Activated CD8-positive, alpha-beta memory T cell treated with anti-CD3 and anti-CD28 coated beads for 4 hours (primary cell): ENCODE measurements at places on chromosomes 5 and 9.

- DNase-seq, result no peak
Observed at GRCh38 chr5:2892466-2893000, 141.1 kb upstream of the IRX2 start.

- DNase-seq, result no peak
Observed at GRCh38 chr9:73583576-73583975, 431.9 kb downstream of the ANXA1 start.

DNA sequence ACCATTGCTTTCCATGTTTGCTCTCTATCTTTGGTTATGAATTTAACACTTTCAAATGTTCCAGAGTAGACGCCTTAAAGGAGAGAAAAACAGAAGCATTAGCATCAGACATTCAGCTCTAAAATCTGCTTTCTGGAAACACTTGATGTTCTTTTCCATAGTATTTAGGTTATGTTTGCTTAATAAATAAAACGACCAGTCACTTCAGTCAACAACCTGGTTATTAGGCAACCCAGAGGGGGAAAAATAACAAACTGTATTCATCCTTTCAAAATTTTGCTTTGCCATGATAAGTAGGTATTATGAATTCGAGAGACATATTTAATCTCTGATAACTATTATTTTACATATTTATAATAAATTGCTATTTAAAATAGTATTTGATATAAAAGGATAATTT lies 1044.7 kb downstream of the CDH9 start:
- DNase-seq, result no peak

GRCh38 chr9:16485575-16486321 lies 384.7 kb downstream of the BNC2 start:
- DNase-seq, result no peak

DNA sequence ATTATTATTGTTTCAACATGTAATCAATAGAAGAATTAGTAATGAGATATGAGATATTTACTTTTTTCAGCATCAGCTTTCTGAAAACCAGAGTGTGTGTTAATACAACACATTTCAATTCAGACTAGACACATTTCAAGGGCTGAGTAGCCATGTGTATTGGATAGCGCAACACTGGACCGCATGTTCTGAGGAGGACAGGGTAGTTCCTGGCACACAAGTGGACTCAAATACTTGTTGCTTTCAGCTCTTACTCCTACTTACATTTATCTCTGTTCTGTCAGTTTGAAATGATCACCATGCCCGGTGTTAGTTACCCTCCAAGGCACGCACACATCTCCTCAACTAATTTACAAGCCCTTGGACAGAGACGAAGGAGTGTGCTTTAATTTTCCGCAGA lies 126.6 kb downstream of the SLC24A2 start:
- DNase-seq, result no peak

- no peak for DNase-seq
Observed at GRCh38 chr9:110825950-110826349, 157.4 kb downstream of the MUSK start.

DNA sequence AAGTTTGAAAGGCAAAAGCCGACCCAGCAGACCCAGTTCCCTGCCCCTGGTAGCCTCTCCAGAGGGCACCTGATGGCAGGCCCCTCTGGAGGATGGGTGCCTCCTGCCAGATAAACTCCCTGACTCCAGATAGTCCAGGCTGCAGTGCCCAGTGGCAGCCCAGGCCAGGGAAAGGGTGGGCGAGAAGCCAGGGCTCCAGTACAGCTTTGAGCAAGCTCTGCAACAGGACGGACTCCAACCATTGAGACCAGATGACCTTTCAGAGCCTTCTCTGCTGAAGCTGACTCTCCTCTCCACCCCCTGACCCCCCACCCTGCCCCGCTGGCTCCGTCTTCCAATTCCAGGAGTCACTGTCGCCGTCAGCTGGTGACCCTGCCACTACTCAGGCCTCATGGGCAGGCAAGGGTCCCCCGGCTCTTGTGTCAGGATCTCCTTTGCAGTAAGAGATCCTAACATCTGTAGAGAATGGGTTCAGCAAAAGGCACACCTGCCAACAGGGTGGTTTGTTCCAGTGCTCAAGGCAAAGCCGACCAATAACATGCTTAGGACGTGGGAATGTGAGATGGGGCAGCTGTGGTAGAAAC lies 15.5 kb upstream of the FCN1 start:
- DNase-seq, result no peak

- no peak for DNase-seq
Observed at GRCh38 chr5:37896159-37896558, 56.3 kb upstream of the GDNF start.

DNA sequence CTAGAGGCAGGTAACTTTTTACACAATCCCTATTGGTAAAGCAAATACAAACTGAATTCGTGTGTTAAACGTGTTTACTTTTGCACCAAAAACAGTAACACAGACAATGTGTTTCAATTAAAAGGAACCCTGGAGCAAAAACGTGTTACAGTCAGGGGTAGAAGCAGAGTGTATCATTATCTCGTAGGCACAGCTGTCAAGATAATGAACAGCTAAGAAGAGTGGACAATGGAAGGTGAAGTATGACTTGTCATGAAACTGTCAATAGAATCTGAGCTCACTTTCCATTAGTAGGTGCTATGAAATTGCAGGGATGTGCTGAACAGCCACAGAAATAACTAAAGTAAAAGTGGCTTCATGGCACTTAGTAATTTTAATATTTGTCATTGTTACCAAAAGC lies 1229.8 kb upstream of the WWC1 start:
- no peak for DNase-seq

DNA sequence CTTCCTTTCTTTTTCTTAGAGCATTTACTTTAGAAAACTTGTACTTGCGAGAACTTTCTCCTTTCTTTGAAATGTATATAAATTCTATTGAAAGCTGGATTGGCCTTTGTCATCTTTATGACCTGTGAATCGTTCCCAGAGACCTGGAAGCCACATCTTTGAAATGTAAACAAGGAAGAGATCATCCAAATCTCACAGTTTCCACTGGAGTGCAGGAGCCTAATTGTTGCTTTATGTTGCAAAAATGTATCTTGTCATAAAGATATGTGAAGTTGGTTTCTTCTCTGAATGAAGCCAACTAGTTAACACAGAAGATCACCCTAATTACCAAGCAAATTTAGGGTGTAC lies 1101.8 kb downstream of the TAF11L14 start:
- DNase-seq, result no peak

GRCh38 chr9:121538221-121538620 lies 38.6 kb upstream of the GGTA1 start:
- DNase-seq, result no peak

DNA sequence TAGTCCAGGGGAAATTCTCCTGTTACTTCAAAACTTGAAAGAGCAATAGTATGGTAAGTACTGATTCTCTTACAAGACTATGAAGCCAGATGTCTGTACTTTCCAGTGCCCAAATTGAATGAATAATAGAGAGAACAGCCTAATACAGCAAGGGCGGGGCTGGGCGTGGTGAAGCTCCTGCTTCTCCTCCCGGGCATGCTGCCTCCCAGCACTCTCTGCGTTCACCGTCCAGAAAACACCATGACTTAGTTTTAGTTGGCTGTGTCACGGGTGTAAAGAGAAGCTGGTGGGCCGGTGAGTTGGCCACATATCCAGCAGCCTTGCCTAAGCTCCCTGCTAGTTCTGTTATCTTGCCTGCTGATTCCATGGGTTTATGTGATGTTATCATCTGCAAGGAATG lies 40.7 kb upstream of the ADAMTS2 start:
- DNase-seq, result no peak

DNA sequence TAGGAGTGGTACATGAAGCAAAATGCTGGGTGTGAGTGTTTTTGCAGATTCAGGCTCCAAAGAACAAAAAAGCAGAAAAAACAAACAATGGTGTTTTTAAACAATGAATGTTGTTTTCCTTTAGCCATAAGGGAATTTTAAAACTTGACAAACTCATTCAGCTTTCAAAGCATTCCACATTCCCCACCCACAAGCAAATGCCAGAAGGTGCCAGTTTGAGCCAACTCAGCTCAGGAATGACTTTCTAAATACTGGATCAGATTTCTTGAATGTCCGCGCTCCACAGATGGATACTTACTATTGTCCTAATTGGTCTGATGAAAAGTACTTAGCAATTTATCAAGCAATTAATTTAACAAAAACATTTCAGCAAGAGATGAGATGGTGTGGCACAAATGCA lies 12.9 kb upstream of the MOB3B start:
- DNase-seq, result no peak

DNA sequence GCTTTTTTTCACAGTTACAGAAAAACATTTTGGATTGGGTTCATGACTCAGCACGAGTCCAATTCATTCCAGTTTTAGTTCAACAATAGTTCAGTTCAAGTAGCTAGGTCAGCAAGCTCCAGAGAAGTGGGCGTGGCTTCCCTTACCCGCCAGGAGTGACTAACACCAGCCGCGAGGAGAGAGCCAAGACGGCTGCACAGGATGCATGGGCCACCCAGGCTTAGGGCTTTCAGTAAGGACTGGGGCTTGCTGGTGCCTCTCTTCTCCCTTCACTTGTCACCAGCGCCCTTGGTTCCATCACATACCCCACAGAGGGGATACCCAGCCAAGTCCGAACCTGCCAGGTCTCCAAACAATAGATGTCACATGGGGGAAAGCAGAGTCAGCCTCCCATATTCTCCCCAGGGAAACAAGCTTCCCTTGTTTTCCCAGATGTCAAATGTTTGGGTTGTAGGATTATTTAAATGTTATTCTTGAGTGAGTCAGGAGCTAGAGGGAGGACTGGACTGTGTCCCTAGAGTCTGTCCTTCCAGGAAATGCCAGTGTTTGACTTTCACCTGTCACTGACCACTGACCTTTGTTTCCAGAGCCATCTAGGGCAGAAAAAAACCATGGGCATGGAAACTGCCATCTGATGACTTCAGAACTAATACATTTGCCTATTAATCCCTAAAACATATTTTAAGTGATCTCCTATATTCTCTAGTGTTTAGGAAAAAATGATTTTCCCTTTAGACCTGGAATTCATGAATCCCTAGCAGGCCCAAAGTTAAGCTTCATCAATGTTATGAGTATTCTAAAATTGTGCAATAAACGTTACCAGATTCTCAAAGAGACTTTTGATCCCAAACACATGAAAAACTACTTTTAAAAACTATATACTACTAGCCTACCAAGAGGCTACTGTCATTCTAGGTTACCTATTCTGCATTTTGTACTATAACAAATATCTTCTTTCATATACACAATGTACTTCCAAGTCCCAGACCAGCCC lies 51.9 kb downstream of the NIPAL4 start:
- no peak for DNase-seq

DNA sequence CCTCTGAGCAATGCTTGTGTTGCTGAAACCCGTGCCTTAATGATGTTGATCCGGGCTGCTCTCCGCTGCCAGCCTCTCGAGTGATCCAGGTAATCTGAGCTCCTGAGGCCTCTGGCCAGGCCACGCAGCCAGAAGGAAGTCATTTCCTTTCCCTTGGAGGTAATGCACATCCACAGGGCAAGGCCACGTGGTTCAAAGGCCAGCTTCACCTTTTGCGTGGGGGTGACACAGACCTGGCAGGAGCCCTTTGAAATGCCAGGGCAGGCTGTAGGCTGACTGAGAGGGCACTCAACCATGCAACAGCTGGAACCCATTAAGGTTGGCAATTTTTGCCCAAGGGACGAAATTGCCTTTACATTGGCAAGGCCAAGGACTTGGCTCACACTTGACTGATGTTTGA lies 80.4 kb downstream of the LIX1 start:
- no peak for DNase-seq

DNA sequence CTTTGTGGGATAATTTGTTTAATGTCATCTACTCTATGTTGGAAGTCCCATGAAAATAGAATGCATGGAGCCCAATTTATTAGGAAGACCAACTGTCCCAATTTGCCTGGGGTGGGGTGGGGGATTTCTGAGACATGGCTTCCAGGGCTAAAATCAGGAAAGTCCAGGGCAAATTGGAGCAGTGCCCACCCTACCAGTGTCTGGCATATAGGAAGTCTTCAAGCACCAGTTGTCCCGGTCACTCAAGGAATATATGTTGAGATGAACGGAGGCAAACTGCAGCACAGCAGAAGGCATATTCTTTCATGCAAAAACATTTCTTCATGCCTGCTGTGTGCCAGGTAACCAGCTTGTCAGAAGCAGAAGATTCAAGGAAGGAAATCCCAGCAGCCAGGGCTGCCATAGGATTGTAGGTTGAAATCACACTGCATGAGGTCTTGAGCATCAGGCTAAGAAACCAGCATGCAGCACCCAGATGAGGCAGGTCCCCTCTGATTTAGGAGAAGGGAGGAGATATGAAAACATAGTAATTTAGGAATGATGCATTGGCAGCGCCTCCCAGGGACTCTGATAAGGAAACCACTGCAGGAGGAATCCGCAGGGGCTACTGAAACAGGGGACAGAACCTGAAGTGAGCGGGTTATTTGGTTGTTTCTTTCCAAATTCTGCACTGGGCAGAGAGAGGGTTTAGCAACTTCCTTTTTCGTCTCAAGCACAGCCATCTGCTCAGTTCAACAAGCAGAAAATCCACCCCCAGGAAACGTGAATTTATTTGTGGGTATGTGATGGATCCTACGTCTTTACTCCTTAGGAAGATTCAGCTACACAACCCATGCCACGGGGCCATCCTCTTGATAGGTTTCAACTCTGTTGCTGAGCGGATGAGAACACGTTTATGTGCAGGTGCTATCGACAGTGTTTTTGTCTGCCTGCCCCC lies 112.6 kb upstream of the CPEB4 start:
- DNase-seq, result no peak

GRCh38 chr5:2550509-2550908 lies 201.0 kb downstream of the IRX2 start:
- DNase-seq, result no peak

GRCh38 chr5:137583129-137583528 lies 84.0 kb upstream of the SPOCK1 start:
- DNase-seq, result no peak

- DNase-seq, result no peak
Observed at GRCh38 chr9:123927625-123928532, 2.0 kb downstream of the DENND1A start.

GRCh38 chr9:138112090-138112748 lies 234.6 kb downstream of the CACNA1B start:
- no peak for DNase-seq

- DNase-seq, result no peak
Observed at GRCh38 chr9:136292591-136293448, 11.1 kb downstream of the CCDC187 start.

DNA sequence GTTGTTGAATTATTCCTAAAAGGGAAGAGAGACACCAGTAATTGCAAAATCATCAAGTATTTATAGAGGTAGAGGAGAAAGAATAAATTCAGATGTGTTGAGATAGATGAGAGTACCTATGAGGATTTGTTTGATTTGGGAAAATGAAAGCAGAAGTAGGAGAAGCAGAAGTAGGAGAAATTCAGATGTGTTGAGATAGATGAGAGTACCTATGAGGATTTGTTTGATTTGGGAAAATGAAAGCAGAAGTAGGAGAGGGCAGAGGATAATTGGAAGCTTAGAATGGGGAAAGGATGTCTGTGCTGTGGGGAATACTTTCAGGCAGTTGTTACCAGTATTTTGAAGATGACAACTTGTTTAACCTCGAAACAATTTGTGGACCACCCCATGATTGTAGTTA lies 35.1 kb upstream of the ZCCHC7 start:
- no peak for DNase-seq

GRCh38 chr9:109150925-109151545 lies 16.0 kb downstream of the FRRS1L start:
- DNase-seq, result no peak

GRCh38 chr9:72996114-72996513 lies 43.3 kb upstream of the ALDH1A1 start:
- no peak for DNase-seq

GRCh38 chr5:139137697-139138096 lies 60.5 kb downstream of the SIL1 start:
- no peak for DNase-seq

- no peak for DNase-seq
Observed at GRCh38 chr9:137502008-137502911, 43.1 kb upstream of the NSMF start.
